ENCODE measurements at places on chromosomes 16 and 17.

DNA sequence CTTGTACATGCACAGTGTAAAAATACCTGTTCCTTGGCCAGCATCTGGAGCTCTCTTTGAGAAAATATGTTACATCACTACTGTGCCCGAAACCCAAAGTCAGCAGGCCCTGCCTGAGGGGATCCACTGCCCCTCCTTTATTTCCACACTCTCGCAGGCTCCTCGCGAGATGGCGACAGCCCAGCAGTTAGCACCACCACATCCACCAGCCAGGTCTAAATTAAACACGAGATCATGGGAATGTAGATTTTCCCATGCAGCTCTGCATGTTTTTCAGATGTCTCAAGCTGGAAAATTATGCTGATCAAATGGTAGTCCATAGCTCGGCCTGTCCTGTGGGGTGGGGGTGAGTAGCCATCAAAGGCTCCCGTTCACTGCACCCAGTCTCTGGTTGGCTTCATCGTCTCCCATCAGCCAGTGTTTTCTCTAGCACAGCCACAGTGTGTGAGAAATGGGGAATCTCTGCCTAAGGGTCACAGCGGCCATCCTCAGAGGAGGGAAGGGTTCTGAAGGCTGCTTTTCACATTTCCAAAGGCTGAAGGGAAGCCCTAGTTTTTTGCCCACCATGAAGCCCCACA, 34.7 kb downstream of the EPN2 start:
- no peak for DNase-seq

DNA sequence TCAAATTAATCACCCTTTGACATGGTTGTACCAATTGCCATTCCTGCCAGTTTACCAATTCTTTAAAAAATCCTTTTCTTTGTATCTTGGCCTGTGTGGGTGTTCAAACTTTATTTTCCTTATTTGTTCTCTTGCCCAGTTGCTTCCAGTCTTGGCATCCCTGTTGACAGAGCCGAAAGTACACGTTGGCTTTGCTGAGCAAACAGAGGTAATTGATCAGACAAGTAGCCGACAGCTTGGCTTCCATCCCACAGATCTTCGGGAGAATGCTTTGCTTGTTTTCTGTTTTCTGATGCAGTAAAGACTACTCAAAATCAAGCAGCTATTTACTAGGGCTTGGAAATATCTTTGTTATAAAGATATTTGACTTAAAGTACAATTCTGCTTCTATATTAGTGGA, 506.8 kb upstream of the SALL1 start:
- no peak for DNase-seq

GRCh38 chr16:85856585-85856984, 42.4 kb upstream of the IRF8 start:
- DNase-seq = peak; percentile 70

- no peak for DNase-seq
These were observed 85.3 kb downstream of the OR1D5 start for GRCh38 chr17:2978116-2978515.

GRCh38 chr17:39591958-39592954, 15.5 kb downstream of the NEUROD2 start:
- DNase-seq = peak; percentile 49

DNA sequence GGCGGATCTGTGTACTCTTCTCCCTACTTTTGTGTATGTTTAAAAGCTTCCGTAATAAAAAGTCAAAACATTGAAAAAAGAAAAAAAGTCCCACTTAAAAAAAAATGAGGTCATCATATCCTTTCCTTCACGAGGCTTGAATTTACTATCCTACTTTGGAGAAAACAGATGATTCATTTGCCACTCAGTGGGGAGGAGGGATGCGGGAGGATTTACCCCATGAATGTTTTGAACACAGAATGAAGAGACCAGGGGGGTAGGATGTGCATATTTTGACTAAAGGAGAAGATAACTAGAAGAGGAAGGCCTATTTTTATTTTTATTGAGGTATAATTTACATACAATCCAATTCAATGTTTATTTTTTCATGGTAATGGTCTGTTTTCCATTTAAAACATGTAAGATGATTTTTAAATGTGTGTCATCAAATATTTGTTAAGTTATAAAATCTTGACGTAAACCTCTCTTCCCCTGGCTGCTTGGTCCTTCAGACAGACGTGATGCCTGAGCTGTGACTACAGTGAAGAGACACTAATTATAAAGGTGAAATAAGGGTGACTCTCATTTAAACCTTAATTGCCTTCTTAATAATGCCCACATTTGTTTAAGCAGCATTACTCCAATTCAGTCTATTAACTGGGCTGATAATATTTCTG, 135.4 kb upstream of the AXIN2 start:
- DNase-seq = no peak

DNA sequence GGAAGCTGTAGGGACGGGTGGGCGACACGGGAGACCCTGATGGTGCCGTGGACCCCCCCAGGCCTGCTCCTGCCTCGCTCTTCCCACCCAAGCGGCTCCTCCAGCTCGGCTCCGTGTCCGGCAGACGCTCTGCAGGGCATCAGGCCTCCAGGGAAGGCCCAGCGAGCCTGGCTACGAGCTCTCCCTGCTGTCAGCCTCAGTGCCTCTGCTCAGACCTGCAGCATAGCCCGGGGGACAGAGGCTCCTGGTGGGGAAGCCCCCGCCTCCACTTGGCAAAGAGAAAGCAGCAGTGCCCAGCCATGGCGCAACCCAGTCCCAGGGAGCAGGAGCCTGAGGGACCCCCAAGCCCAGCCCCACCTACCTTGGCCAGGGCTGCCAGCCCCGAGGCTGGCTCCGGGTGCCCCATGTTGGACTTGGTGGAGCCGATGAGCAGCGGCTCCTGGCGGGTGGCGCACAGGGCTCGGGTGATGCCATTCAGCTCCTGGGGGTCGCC, 5.9 kb downstream of the FASN start:
- DNase-seq = peak; percentile 2

DNA sequence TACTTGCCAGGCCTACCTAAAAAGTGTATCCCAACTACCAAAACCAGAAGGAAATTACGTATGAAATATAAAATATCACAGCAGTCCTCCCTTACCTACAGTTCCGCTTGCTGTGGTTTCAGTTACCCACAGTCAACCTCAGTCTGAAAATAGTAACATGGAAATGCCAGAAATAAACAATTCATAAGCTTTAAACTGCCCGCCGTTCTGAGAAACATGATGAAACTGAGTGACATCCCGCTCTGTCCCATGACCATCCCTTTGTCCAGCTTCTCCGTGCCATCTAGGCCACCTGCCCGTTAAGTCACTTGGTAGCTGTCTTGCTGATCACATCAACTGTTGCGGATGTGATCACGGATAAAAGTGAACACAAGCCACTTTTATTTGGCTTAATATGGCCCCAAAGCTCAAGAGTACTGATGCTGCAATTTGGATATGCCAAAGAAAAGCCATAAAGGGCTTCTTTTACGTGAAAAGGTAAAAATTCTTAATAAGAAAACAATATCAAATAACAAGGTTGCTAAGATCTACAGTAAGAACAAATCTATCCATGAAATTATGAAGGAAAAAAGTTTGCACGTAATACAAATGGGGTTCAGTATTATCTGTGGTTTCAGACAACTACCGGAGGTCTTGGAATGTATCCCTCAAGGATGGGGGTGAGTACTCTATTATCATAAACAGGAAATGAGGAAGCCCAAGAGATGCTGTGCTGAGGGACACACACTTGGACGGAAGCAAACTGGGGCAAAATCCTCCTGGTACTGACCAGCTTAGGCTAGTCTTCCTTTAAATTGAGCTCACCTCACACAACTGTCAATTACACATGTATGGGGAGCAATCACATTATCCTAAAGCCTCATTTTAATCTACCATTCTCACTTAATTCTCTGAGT, 8.2 kb downstream of the USP22 start:
- DNase-seq = peak; percentile 66

DNA sequence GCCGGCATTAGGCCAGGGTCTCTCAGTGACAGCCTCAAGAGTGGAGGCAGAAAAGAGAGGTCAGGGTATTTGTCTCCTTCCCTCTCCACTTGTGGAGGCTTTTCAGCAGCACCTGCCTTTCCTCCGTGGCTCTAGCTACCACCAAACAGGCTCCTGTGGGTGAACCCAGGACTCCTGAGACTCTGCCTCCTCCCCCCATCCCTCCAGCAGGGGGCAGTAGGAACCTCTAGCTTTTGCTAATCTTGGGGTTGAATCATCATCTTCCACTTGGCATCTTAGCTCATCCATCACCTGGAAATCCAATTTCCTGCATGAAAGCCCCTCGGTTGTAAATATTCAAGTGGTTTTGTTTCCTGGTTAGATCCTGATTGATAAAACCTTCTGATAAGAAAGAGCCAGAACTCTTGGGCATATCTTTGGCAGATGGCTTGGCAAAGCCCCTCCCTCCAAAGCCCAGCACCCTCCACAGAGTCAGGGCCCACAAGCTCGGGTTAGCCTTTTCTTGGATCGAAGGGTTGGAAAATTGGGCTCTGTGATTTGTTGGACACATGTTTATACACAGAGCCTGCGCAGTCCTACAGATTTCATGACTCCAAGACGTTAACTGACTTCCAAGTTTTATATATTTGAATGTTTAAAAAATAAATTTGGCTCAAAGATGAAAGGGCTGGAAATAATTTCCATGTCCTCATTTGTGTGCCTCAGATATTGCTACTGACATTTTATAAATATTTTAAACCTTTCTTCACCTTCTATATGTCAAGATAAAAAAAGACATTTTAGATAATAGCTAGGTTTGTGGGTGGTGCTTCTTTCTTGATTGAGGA, 322.1 kb downstream of the MAP2K4 start:
- DNase-seq = peak; percentile 61

Measured in GM12865 (cell line).